ENCODE measurements at places on chromosomes 11 and 22. TPM values are rescaled to one million over a fixed set of nuclear protein-coding genes. Genes with fewer than 3 reads are reported as not detected.

The NTM gene
- total RNA-seq: 1.6 TPM

The OR52I2 gene
- not detected for total RNA-seq

The DDTL gene
- total RNA-seq: 3.0 TPM

The FAM76B gene
- 22.1 TPM for total RNA-seq

The MARK2 gene
- 96.8 TPM for total RNA-seq

The TBX10 gene
- 7.8 TPM for total RNA-seq

The CAPN5 gene
- total RNA-seq: 258 TPM

The GSTT2 gene
- total RNA-seq: not detected

The SRSF8 gene
- total RNA-seq: 43.4 TPM

The SYT9 gene
- total RNA-seq: 0.07 TPM
